ENCODE measurements at places on chromosomes 2 and 18. TPM values are rescaled to one million over a fixed set of nuclear protein-coding genes. Genes with fewer than 3 reads are reported as not detected.

The ALPP gene
- total RNA-seq = not detected

The PCARE gene
- total RNA-seq = 0.16 TPM

The MFSD6 gene
- 24.2 TPM for total RNA-seq

The HOXD10 gene
- total RNA-seq = not detected

The CFAP65 gene
- not detected for total RNA-seq

The KRTCAP3 gene
- 0.66 TPM for total RNA-seq

The TTN gene
- 22.4 TPM for total RNA-seq

The HOXD8 gene
- total RNA-seq = 8.0 TPM

The LYG2 gene
- total RNA-seq = not detected

The MYL1 gene
- not detected for total RNA-seq

The POTEC gene
- total RNA-seq = not detected

The SNORC gene
- total RNA-seq = not detected

The ARHGEF4 gene
- 17.9 TPM for total RNA-seq

The SPOPL gene
- 35.5 TPM for total RNA-seq

The EVX2 gene
- not detected for total RNA-seq

The REG3G gene
- not detected for total RNA-seq

The SLC8A1 gene
- 7.5 TPM for total RNA-seq
